Effector CD8-positive, alpha-beta T cell (primary cell): ENCODE measurements at places on chromosomes 12 and 14.

DNA sequence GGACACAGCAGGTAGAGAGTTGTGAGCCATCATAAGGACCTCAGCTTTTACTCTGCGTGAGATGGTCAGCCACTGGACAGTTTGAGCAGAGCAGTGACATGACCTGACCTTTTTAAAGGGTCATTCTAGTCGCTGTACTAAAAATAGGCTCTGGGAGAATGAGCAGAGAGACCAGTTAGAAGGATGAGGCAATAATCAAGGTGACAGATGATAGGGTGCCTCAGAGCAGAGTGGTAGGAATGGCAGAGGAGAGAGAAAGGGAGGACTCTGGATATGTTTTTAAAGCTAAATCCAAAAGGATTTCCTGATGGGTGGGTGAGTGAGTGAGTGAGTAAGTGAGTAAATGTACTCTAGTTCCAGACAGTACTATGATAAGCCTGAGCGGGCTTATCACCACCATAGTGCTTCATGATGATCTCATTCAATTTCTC lies 83.6 kb upstream of the ARHGAP5 start:
- no peak for DNase-seq

DNA sequence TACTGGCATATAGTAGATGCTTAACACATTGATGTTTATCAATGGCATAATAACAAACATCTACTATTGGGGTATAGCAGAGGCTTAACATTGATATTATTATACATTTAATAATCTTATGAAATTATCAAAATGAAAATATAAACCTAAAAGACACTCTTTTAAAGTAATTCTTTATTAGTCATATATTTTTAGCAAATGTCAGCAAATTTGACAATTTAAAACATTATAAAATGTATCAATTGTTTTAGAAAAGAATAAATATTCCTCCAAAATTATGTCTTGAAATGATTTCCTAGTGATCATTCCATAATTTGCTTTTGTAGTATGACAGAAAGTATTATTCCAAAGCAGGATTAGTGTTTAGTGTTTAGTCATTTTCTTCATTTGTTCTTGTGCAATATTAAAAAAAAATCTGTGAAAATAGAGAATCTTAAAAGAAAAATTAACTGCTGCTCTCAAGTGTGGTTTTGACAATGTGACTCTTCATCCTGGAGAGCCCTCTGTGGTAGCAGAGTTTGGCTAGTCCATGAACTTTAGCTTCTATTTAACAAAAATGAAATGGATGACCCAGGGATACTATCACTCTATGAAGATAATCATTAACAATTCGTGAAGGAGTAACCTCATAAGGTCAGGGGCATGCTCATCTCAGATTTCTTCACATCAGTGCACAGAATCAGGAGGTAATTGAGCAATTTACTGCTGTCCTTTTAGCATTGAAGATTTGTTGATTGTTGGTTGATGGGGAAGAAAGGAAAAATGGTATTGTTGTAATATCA lies 1018.5 kb downstream of the LRFN5 start:
- no peak for DNase-seq

DNA sequence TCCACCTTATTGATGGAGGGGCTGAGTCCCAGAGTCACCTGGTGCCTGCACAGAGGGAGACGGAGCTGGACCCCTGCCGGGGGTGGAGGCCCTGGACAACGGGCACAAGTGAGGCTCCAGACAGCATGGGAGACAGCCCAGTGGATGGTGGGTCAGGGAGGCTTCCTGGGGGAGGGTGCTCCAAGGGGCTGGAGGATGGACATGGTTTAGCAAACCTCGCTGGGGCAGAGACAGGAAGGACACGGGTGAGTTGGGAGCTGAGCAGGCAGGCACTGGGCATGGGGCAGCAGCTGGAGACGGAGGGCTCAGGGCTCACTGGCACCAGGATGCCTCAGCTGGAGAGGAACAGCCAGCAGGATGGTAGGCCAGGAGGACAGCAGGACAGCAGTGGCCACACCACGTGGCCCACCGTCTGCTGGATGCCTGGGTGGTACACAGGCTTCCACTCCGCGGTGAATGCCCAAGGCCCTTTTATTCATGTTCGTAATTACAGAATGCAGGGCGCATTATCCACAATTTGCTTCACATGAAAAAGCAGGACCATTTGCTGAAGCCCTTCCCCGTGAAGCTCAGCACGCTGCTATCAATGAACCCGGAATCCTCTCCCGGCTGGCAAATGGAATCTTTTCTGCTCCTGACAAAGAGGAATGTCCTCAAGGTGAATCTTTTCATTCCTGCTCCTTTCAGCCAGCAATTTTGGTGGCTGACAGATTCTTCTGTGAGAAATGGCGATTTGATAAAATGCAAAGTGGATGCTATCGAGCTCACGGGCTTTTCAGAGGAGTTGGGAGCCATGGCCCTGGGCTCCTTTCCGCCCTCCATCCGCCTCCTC lies 138.1 kb upstream of the C14orf180 start:
- DNase-seq: no peak

GRCh38 chr14:21910260-21910659 lies 236.6 kb upstream of the OR4E1 start:
- DNase-seq: no peak

- DNase-seq: no peak
These were observed 171.3 kb upstream of the NTF3 start for GRCh38 chr12:5260591-5261086.
